DMS79 treated with DMSO at 0.1 percent for 48 hours (cell line): ENCODE measurements at places on chromosomes 4 and X.
A peak's percentile ranks its signal among the peaks of the same experiment; 100 is the strongest.

GRCh38 chr4:15542760-15543159 lies 73.1 kb downstream of the CC2D2A start:
- no peak for DNase-seq

DNA sequence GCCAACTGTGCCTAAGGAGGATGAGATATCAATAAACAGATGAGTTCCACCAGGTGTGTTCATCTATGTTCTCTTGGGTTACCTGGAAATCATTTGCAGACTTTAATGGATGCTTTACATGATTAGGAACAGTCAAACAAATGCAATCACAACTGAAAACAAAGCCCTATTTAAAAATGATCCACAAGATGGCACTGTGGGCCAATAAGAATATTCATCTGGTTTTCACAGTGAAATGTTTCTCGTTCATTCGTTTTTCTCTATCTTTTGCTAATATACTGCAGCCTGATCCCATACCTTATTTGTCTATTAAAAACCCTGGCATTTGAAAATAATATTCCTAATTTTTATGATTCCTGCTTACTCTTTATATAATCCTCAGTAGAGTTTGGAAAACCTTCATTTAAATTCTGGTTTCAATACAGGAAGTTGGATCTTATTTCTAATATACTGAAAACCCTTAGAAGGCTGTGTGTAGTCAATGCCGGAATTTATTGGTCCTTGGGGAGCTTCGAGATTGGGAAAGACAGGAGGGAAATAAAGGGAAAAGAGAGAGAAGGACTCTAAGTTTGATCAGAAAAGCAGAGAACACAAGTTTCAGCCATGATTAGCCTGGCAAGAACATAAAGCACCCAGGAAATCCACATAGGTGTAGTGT lies 63.8 kb upstream of the TAPT1 start:
- DNase-seq: peak; percentile 1

DNA sequence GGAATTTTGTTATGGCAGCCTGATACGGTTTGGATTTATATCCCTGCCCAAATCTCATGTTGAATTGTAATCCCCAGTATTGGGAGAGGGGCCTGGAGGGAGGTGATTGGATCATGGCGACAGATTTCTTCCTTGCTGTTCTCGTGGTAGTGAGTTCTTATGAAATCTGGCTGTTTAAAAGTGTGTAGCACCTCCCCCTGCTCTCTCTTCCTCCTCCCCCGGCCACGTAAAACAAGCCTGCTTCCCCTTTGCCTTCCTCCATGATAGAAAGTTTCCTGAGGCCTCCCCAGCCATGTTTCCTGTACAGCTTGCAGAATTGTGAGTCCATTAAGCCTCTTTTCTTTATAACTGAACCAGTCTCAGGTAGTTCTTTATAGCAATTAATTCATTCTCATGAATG lies 37.9 kb downstream of the SUPT20HL2 start:
- no peak for DNase-seq

- DNase-seq: no peak
Measured at GRCh38 chrX:110265661-110266060, 52.2 kb downstream of the AMMECR1 start.

GRCh38 chr4:44448521-44449461 lies at the start of gene KCTD8:
KCTD8 (minus strand) TSS chr4:44448809.
- DNase-seq: peak; percentile 4

DNA sequence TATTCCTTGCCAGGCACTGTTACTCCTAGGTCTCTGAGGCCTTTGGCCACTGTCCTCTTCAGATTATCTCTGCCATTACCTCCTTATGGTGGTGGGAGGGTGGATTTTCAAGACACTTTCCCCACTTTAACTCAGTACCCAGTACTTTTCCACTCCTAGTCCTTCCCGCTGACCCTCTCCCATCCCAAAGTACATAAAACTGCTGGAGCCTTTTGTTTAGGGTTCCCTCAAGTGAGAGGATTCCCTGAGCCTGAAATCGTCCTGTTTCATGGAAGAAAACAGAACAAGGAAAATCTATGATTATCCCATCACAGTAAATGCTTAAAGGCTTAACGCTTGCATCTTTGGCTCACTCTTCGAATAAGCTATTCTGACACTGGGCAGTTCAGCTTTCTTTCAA lies 1742.5 kb upstream of the ADGRL3 start:
- DNase-seq: no peak

DNA sequence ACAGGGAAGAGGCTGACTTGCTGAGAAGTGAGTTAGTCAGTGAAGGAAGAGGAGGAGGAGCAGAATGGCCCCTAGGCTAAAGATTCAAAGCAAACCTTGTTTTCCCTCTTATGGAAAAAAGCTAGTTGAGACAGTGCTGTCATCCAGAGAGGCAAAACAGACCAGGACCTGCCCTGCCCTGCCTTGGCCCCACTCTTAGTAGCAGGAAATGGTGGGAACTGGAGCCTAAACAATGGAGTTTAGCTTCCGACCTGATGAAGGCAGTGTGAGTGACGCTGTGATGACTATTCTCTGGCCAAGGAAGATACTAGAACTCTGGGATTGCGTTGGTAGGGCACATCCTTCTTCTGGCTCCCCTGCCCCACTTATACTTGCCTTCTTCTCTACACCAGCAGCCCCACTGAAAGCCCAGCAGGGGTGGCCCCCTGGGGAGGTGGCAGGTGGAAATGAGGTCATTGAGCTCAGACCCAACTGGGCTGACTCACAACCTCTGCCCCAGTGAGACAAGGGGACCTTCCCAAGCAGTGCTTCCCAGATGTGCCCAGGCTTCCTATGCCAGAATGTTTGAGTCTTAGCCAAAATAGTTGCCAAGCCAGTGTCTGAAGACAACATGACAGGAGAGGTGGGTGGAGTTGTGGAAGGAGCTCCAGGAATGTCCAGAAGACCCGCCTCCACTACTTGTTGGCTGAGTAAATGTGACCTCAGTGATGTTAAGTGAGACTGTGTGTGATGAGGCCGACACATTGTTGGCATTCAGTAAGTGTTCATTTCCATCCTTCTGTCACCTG lies 38.8 kb downstream of the MSN start:
- DNase-seq: no peak

- DNase-seq: no peak
Measured at GRCh38 chr4:140368686-140369085, 4.8 kb upstream of the SCOC start.

GRCh38 chr4:111671756-111672155 lies 473.5 kb upstream of the FAM241A start:
- no peak for DNase-seq

GRCh38 chr4:37685161-37685822 lies 884 bp downstream of the RELL1 start:
- peak; percentile 3 for DNase-seq

DNA sequence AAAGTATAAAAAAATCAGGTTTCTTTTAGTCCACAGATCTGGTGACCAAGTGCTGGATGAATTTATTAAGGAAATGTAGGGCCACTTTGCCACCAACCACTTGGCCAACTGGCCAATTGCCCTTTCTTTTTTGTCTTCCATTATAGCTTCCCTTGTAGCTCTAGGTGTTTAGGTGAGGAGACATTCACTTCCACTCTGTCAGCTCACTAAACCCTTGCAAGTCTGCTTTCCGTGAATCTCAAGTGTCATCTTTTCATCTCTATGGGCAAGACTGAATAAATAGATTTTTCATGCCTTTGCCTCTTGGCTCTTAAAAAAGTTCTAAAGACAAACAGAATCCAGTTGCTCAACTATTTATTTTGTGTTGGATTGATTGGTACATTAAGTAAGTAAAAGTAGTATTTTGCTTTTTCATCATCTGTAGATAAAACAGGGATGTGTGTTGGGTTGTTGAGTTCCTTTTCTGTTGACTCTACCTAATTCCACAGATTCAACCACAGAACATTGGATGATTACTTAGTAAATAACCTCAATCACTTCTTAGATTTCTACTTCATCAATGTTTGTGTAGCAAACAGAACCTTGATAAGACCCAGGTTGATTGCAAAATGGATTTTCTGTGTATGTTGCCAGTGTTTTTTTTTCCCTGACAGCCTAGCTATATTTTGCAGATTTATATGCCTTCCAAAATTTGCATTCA lies 68.1 kb upstream of the GRXCR1 start:
- no peak for DNase-seq

DNA sequence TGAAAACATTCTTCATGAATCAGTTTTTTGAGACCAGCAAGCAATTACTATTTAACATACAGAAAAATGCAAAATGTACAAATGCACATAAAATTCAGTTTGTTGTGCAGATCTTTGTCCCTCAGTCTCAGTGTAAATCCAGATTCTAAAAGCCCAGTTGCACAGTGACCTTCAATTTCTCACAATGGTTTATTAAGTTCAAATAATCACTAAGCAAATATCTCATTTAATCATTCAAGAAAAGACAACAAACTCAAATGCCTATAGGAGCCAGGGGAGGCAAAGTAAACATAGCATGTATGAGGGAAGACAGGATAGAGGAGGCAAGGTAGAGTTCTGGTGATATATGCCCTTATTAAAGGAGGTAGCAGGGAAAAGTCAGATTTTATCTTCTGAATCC lies 82.8 kb downstream of the PPP3CA start:
- no peak for DNase-seq

- DNase-seq: no peak
Measured at GRCh38 chr4:152281822-152282221, 254.1 kb downstream of the FBXW7 start.

GRCh38 chr4:40750461-40751258 lies 905 bp downstream of the NSUN7 start:
- no peak for DNase-seq

DNA sequence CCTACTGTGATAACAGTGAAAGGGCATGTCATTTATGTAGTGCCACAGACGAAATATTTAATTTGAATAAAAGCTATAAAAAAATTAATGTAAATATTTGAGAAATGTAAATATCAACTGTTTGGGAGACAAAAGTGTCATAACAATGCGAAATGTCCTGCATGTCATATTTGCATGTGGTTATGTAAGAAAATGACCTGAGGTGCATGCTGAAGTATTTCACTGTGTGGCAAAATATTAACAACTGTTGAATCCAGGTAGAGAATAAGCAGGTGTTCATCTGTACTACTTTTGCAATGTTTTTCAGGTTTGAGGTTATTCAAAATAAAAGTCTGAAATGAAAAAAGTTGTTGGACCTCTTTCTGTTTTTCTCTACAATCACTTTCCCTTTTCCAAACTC lies 30.9 kb downstream of the PROM1 start:
- no peak for DNase-seq

DNA sequence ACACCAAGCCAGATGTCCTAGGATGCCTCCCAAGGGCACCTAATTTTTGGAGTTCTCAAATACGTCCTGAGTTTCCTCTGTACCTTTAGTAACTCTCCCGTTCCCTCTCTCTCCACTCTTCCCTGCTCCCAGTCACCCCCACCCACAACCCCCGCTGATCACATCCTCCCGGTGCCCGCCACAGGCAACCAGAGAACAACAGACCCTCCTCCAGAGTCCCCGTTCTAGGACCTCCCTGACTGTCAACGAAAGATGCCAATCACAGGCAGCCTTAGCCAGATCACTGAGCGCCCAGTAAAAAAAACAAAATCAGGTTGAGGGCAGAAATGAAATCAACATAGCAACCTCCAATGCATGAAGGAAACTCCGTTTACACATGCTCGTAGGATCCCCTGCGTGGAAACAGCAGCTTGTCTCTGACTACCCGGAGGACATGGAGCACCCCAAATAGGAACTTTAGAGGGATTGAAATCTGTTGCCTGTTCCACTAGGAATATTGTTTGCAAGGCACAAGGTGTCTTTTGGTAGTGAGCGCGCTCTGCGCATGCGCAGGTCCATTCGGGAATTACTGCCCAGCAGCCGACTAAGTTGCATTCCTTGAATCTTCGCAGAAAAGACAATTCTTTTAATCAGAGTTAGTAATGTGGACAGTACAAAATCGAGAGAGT lies at the start of gene GABRB1:
Gene GABRB1, plus strand, starts transcription at position 557 of the 668 bp plus-strand sequence.
- DNase-seq: no peak

DNA sequence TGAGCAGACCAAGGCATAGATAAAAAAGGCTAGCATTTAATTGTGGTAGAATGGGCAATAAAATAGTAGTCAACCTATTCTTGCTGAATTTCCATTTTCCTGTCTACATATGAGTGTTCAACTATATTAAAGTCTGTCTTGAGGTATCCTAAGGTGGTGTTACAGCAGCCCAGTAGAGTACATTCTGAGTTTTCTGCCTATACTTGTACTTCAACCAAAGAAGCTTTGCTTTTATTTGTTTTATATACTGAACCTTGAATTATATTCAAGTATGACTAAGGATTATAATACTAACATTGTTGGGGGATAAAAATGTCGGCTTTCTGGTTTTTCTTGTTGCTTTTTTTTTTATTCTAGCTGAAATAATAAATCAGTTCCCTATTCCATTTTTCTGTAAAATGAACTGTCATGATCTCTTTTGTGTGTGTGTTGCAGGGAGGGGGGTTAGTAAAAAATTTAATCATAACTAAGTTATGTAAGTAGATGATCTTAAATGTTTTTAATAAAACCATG lies 106.7 kb downstream of the PDLIM5 start:
- DNase-seq: no peak

GRCh38 chrX:42128020-42128419 lies 204.7 kb upstream of the CASK start:
- DNase-seq: no peak

GRCh38 chr4:11603591-11604194 lies 175.0 kb upstream of the HS3ST1 start:
- no peak for DNase-seq

GRCh38 chr4:136909626-136910025 lies 622.7 kb downstream of the PCDH18 start:
- DNase-seq: no peak

DNA sequence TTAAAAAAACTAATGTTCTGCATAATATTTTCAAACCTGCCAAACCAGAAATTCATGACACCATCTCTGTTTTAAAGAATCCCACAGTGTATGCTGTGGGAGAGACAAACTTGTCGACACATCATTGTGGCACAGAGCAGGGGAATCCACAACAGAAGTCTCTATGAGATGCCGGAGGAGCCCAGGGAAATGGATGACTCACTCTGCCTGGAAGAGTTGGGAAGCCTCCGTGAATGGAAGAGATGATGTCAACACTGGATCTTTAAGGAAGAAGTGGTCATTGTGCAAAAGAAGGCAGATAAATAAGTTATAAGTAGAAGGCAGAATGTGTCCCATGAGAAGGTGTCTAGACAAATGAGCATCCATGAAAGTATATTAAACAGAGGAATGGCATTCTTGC lies 595.1 kb downstream of the RAB28 start:
- DNase-seq: no peak

DNA sequence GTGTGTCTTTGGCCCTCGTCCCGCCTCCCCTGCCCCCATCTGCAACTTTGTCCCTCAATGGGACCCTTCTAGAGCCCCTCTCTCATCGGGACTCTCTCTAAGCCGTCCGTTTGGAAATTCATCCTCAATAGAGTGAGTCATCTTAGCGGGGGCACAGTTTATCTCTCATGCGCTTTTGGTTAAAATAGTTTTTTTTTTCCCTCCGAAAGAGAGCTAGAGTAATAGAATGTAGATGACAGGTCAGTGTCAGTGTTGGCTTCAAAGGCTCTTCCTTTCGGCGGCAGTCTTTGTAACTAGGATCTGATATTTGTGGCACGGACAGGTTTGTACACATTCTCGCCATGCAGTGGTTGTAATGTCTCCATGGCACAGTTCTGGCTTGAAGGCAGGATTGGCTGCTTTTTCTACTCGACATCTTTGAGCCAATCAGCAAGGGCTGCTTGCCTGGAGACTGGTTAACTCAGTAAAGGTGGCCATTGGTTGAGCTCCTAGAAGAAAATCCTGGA lies 989 bp downstream of the N4BP2 start:
- peak; percentile 69 for DNase-seq

GRCh38 chrX:120334151-120334550 lies 22.9 kb upstream of the TMEM255A start:
- no peak for DNase-seq
